ENCODE measurements at places on chromosomes 6 and 20.

GRCh38 chr6:134605034-134605433 is 287.1 kb upstream of the SGK1 start:
- no peak for DNase-seq

GRCh38 chr6:168116975-168117899 is 38.2 kb upstream of the FRMD1 start:
- no peak for DNase-seq

GRCh38 chr20:36384022-36384619 is 78.0 kb downstream of the DLGAP4 start:
- DNase-seq: no peak

DNA sequence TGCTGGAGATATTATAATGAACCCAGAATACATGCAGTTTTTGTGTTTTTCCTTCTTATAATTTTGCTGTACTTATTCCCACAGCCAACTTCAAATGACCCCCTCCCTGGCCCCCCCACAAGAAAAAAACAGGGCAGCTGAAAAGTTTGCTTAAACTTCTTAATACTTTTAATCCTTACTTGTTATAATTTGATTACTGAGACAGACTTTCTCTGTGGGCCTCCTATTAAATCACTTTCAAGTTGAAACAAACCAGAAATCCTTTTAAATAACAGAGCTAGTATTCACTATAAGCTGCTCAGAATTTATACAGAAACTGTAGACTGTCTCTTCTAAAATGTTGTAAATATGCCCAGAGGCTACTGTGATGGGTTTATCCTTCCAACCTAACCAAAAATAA is 106.3 kb downstream of the CENPW start:
- no peak for DNase-seq

DNA sequence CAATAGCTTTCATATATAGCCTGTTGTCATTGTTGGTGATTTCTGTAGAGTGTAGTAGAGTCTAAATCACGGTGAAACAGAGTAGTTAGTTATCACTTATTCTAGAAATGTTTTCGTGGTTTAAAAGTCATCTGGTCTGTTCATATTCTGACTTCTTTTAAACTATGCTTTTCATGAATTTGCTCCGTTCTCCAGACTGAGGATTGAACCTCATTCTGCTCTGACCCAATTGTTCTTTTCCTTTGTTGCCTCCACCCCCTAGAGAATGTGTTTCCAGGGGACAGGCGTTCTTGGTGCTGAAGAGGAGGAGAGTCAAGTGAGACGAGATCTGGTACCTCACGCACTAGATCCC is 748 bp upstream of the ZNF292 start:
- DNase-seq: no peak

- DNase-seq: no peak
Measured at GRCh38 chr6:151387175-151387970, 4.0 kb downstream of the ZBTB2 start.

DNA sequence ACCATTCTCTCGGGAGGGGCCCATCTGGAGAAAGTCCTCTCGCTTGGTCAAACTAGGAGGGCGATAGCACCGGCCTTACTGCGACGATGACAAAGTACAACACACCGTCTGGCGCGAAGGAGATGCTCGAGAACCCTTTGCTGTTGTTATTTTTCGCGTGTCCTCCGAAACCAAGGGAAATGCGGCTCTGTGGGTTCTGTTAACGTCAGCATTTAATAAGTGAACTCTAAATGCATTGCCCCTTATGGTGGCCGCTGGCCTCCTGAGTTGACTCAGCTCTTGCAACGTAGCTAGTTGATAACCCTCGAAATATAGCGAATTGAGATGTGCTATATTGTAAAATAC is 577 bp upstream of the SCAND1 start:
- DNase-seq: no peak

DNA sequence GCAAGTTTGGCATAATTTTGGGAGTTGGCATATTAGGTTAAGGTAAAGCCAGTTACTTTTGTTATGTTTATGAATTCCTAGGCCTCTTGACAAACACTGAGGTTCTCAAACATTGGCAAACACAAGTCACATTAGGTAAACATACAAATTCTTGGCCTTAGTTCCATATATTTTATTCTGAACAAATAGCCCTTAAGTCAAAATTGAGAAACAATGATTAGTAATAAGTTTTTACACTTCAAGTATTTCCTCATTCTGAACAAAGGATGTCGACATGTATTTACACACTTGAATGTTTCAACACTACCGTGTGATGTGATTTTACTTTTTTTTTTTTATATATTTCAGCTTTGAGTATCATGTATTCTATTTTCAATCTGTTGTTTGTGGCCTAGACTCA is 3.8 kb upstream of the ECHDC1 start:
- no peak for DNase-seq

DNA sequence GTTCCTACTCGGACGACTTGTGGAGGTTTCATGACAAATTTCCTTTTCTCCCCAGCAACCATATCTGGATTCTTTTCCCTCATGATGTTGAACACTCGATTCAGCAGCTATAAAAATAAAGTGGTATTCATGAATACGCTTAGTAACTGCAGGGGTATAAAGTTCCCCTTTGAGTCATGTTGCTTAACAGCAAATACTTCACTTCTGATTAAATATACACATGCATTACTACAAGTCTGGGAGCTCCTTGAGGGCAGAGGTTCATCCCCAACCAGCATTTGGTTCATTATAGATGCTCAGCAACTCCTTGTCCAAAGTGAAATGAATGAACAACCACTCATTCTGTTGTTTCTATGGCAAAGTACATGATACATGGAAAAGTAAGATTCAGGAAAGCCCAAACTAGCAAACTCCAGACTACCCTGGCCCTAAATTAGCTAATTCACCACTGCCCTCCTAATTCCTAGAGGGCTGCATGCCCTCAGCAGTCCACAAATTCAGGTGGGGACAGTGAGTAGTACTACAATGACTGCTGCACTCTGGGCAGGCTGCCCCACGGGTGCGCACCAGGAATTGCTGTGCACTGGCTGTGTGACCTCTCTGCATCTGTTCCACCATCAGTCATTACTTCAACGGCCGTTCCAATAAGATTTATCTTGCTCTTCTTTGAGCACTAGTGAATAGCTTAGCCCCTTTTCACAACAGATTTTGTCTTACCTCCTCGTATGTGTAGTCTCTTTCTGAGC is 15.2 kb downstream of the EIF2S2 start:
- no peak for DNase-seq

GRCh38 chr20:53335555-53335954 is 258.1 kb downstream of the ZNF217 start:
- DNase-seq: no peak

DNA sequence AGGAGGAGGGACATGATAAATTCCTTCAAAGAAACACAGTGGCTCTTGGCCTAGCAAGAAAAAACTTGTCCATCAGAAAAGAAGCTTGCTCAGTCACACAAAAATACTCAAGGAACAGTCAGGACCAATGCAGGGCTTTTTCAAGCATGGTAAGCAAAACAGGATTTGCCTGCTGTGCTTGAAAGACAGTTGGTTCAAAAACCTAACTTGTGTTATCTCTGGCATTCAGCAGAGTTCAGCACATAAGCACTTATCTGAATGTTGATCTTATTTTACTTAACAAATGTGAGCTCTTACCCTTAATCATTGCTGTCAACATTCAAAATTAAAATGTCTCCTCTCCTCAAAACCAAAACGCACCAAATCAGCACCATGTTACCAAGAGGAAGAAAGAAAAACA is 38.3 kb downstream of the ATG5 start:
- DNase-seq: no peak

DNA sequence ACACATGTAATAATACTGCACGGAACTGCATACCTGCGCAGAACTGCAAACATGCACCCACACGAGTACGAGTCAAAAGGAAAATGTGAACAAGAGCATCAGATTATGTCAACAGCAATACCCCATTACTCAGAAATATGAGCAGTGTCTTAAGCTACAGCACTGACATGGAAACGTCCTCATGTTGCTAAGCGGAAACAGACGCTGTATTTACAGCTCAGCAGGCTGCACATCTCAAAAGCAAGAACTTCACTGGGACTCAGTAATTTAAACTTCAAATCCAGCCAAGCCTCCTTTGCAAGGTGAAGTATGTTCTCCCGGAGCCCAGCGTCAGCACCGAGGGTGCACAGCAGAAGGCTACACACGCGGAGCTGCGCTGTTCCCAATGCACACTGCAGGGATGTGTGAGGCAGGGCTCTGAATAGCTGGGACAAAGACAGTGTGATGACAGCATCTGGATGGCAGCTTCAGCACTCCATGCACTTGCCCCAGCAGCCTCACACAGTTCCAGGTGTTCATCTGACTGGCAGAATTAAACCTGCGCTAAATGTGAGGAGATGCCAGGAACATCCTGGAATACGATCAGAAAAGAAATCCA is 202.8 kb downstream of the WDR27 start:
- no peak for DNase-seq

DNA sequence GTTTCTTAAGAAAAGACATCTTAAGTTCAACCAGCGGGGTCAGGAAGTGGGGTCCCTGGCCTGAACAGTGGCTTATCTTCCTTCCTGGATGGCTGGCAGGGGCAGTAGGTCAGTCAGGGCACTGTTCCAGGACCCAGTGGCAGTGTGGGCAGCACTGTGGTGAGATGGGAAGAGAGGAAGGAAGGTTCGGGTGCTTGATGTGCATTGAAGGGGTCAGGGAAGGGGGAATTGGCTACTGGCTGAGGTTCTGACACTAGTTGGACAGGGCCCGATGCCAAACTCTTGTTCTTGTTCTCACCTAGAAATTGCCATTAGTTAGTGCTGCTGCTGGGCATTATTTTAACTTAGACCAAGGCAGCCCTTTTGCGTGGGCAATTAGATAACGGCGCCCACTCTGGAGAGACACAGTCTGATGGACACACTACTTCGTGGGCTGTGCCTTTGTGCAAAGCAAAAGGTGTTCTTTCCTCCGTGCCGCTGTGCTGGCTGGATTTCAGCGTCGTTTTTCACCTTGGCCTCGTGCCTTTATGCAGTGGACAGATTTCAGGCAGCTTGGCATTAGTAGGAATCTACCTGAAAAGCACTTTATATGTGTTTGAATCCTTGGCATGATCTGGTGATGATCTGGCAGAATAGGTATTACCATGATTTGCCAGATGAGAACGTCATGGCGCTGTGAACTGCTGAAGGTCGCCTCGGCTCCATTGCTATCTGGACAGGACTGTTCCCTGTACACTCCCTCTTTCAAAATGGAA is 30.3 kb downstream of the UTRN start:
- no peak for DNase-seq

GRCh38 chr20:13251904-13252297 is 30.8 kb downstream of the ISM1 start:
- no peak for DNase-seq

- no peak for DNase-seq
Measured at GRCh38 chr6:14660806-14661579, 543.4 kb downstream of the CD83 start.

- DNase-seq: no peak
Measured at GRCh38 chr6:149335924-149336608, 18.6 kb downstream of the TAB2 start.

DNA sequence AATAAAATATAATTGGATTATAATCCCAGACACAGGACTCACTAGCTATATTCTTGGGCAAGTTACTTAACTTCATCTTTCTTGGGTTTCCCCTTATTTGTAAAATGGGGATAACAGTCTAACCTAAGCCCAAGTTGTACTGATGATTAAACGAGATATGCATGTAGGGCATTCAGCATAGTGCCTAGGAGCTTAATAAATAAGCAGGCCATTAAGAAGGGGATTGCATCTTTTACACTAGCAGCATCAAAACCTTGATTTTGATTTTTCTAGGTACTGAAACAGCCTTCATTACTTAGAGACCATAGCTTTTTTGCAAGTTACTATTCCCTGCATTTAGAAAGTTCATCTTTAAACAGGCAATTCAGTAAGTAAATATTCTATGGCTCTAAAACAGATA is 2.2 kb upstream of the QKI start:
- DNase-seq: no peak

- no peak for DNase-seq
Measured at GRCh38 chr6:87741001-87741650, 39.1 kb upstream of the AKIRIN2 start.

- no peak for DNase-seq
Measured at GRCh38 chr6:13479971-13480434, 7.4 kb downstream of the GFOD1 start.

GRCh38 chr20:22071841-22072240 is 366.4 kb downstream of the PAX1 start:
- DNase-seq: no peak

DNA sequence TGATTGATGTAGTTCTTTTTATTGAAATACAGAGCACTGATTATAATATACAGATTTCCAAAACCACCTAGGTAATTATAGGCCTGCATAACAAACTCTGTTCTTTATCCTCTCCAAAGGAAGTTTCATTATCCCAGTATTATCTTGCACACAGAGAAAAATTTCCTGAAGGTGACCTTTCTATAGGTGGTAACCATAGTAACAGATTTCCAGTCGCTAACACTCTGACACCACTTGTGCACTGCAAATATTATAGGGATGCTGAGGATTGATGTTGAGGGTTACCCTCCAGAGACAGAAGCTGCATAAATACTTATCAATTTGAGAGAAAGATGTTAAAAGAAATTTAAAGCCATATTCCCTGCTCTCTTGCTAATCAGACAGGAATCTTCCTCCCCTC is 274.5 kb upstream of the NRSN1 start:
- DNase-seq: no peak

DNA sequence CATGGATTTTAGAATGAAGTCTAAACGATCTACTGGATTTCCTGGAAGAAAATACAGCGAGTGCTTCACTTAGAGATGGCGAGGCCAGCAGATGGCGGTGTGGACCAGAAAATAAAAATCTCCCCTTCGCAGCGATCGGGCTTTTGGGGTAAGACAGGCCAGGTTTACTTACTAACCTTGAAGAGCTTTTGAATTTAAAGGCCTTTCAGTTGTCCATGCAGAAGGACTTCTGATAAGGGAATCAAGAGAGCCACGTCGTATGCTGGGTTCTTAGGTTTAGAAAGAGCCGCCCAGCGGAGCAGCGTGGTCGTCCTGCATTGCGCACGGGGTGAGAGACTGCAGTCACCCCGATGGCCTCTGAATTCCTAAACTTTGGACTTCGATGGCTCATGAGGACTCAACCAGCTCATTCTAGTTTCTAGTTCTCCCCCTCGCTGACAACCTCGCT is 125.2 kb upstream of the RALGAPA2 start:
- DNase-seq: no peak

GRCh38 chr6:124073820-124074587 is 270.3 kb downstream of the NKAIN2 start:
- DNase-seq: no peak

DNA sequence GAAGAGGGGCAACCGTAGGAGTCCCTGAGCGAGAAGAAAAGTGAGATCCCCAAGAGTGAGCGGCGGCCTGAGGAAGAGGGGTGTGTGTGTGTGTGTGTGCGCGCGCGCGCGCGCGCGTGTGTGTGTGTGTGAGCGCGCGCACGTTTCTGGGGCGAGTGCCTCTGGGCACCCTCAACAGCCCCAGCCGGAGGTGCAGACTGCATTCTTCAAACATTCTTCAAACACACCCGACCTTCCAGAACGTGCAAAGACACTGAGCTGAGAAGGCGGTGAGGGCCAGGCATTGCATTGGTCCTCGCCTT is 76.2 kb upstream of the FOXP4 start:
- no peak for DNase-seq

GRCh38 chr6:610882-611281 is 46.0 kb downstream of the HUS1B start:
- no peak for DNase-seq
